ENCODE measurements at places on chromosomes 11 and 22.

DNA sequence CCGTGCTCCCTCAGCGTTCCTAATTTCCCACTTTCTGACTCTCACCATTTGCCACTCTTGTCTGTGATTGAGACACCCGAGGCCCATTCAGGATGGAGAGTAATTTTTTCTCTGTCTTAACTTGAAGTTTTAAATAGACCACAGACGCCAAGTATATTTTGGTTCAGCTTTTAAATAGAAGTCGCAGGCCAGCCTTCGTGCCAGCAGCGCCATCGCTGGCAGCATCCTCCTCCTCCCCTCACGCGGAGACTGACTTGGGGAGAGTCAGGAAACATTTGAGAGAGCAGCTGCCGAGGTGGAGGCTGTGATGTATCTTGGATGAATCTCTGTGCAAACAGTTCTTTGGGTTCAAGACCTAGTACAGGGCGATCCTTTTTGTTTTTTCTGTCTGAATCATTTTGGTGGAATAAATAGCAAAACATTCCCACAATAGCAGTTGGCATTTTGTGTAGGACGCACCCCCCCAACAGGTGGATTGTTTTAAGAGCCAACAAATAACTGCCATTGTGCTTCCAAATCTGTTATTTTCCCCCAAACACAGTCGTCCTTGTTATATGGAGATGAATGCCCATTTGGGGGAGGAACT, 889 bp upstream of the DMC1 start:
- DNase-seq = no peak

GRCh38 chr22:49994361-49995040, 18.1 kb downstream of the IL17REL start:
- DNase-seq = no peak

- DNase-seq = no peak
These were observed 13.9 kb downstream of the IL17REL start for GRCh38 chr22:49998718-49999062.

- DNase-seq = no peak
These were observed 2.2 kb downstream of the SULT4A1 start for GRCh38 chr22:43860126-43860525.

GRCh38 chr22:38900677-38901076, 28.7 kb upstream of the CBX6 start:
- no peak for DNase-seq

- DNase-seq = no peak
These were observed 14.9 kb downstream of the SLC25A18 start for GRCh38 chr22:17578136-17578754.

- DNase-seq = no peak
These were observed 89.5 kb upstream of the HTATIP2 start for GRCh38 chr11:20274031-20274430.

GRCh38 chr11:110762590-110762989, 50.4 kb upstream of the ARHGAP20 start:
- no peak for DNase-seq

DNA sequence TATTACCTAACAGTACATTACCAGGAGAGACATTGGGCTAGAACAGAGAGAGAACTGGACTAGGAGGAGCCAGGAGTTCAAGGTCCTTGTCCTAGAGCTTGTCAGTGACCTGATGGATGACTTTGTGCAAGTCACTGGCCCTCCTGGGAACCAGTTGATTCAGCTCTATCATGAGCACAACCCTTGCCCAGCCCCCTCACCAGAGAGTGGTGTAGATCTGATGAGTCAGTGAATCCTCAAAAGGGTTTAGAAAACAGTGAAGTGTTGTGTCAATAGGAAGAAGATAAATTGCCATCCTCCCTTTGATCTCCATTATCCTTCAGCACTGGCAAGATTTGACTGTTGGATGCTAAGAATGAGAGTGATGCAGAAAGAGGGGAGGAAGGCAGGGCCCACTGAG, 24.3 kb downstream of the NEU3 start:
- no peak for DNase-seq

Measured in esophagus squamous epithelium (tissue), 5 donors.